ENCODE measurements at places on chromosomes 4 and X.

- no peak overlapping the region for H3K4me3 ChIP-seq
- no peak overlapping the region for H3K27ac ChIP-seq
- H3K36me3 ChIP-seq, result no peaks in the 10 kb centered on the region
- H3K27me3 ChIP-seq, result no peaks in the 10 kb centered on the region
- H3K4me1 ChIP-seq, result no peaks in the 10 kb centered on the region
Measured at GRCh38 chr4:147525494-147526271, 44.8 kb downstream of the EDNRA start.

GRCh38 chrX:38662640-38663039 is 101.3 kb downstream of the TSPAN7 start:
- H3K4me3 ChIP-seq, result no peak overlapping the region
- H3K36me3 ChIP-seq, result no peaks in the 10 kb centered on the region
- H3K27ac ChIP-seq, result no peak overlapping the region
- H3K4me1 ChIP-seq, result no peaks in the 10 kb centered on the region
- no peak for DNase-seq

DNA sequence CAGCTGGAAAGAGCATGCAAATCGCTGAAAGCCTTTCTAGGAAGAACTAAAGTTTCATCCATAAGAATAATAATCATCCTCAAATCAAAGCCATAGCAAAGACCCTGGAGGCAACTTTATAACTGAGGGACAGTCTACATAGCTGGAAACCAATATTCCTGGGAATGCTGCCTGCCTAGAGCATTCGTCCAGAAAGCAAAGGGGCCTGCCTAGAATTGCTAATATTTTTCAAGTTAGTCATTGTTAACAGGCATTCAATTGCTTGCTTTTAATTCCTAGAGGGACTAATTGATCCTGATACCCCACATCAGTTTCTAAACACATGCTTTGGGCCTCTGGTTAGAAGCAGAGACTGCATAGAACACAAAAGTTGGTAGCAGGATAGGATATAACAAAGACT is 4.2 kb upstream of the PPARGC1A start:
- H3K27ac ChIP-seq, result no peak overlapping the region
- no peak overlapping the region for H3K4me3 ChIP-seq
- H3K27me3 ChIP-seq, result no peaks in the 10 kb centered on the region

- DNase-seq, result no peak
- no peak overlapping the region for H3K4me3 ChIP-seq
- H3K27ac ChIP-seq, result no peak overlapping the region
- H3K36me3 ChIP-seq, result no peaks in the 10 kb centered on the region
Measured at GRCh38 chrX:20672476-20672875, 405.8 kb upstream of the RPS6KA3 start.

- no peak for DNase-seq
- H3K27ac ChIP-seq, result no peak overlapping the region
- H3K4me3 ChIP-seq, result no peak overlapping the region
- H3K27me3 ChIP-seq, result no peaks in the 10 kb centered on the region
Measured at GRCh38 chrX:105653891-105654290, 168.4 kb upstream of the NRK start.

DNA sequence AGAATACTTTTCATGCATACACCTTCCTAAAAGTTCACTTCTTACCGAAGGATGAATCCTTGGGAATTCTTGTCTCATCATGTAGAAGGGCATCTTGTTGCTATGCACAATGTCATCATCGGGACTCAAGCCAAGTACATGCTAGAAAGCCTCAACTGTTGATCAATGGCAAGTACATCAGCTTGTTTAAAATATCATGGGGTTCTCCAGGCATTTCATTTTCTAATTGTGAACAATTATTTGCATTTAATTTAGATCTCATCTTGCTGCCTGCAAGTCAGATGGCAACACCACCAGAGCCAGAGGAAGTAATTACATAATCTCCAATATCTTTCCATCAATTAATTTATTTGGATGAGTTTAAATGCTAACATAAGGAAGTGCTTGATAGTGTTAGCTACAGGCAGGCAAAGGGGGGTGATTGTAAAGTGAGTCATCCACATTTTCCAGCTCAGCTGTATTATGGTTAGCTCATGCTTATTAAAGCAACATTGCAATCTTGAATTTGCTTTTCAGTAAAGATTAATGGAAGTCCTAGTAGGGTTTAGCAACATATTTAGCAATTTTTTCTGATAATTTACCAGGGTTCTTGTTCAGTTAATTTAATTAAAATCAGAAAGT is 356.5 kb downstream of the CBLL2 start:
- no peak overlapping the region for H3K27ac ChIP-seq
- no peaks in the 10 kb centered on the region for H3K27me3 ChIP-seq
- no peaks in the 10 kb centered on the region for H3K4me1 ChIP-seq
- no peaks in the 10 kb centered on the region for H3K36me3 ChIP-seq
- H3K4me3 ChIP-seq, result no peak overlapping the region

GRCh38 chrX:24493740-24494581 is 28.9 kb downstream of the PDK3 start:
- H3K4me1 ChIP-seq, result no peaks in the 10 kb centered on the region
- DNase-seq, result no peak
- no peaks in the 10 kb centered on the region for H3K27me3 ChIP-seq
- H3K36me3 ChIP-seq, result no peaks in the 10 kb centered on the region

DNA sequence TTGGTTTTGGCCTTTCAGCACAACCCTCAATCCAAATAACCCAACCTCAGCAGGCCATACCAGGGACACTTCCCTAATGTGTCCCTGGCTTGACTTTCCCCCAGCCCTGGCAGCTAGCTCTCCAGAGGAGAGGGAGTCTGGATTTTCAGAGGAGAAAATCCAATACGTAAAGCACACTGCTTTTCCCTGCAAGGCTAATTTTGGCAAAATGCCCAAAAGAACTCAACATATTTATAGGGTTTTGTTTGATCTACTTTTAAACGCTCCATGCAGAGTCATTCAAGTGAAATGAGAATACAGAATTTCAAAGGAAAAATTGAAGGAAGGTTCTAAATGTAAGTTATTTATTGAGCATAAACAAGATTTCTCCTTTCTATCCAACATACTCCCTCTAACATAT is 167.2 kb downstream of the SH3KBP1 start:
- no peak overlapping the region for H3K27ac ChIP-seq
- H3K27me3 ChIP-seq, result no peaks in the 10 kb centered on the region
- peak; percentile 33 for DNase-seq
- peaks cover 2% of the 10 kb centered on the region for H3K4me1 ChIP-seq

- H3K4me1 ChIP-seq, result no peaks in the 10 kb centered on the region
- H3K27me3 ChIP-seq, result no peaks in the 10 kb centered on the region
- no peaks in the 10 kb centered on the region for H3K36me3 ChIP-seq
- DNase-seq, result no peak
- no peak overlapping the region for H3K4me3 ChIP-seq
Measured at GRCh38 chr4:100849319-100849718, 331.5 kb upstream of the EMCN start.

- DNase-seq, result no peak
- no peak overlapping the region for H3K4me3 ChIP-seq
- H3K27ac ChIP-seq, result no peak overlapping the region
- no peaks in the 10 kb centered on the region for H3K36me3 ChIP-seq
- no peaks in the 10 kb centered on the region for H3K4me1 ChIP-seq
Measured at GRCh38 chr4:188246488-188246887, 107.2 kb downstream of the TRIML1 start.

DNA sequence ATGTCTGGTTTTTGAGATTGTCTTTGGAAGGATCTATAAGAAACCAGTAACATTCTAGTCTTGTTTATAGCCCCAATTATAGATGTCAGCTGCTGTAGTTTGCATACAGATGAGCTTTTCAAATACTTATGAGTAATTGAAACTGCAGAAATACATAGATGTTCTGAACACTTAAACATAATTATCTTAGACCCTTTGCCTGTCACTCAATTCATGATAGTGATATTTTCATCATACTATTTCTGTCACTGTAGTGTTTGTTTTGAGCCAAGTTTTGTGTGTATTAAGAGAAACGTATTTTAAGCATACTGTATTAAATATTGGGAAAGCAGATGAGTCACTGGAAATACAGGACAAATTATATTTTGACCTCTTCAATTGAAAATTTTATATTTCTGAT is 69.8 kb upstream of the SMARCA5 start:
- DNase-seq, result no peak
- H3K27me3 ChIP-seq, result no peaks in the 10 kb centered on the region
- no peak overlapping the region for H3K4me3 ChIP-seq
- H3K4me1 ChIP-seq, result no peaks in the 10 kb centered on the region

DNA sequence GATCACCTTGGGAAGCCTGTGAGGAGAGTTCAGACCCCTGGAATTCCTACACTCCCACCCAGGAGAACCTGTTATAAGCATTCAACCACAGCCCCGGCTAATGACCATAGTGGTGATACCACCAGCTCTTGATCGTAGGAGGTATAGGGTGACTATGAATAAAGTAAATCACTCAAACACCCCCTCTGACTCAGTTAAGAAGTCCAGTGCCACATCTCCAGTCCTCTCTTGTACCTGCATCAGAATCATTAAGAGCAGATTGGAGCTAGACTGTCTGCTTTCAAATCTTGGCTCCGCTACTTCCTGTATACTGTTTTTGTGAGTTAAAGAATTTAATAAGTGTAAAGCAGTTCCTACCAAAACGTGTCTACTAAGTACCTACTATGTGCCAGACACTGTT is 565.1 kb upstream of the DIPK2B start:
- H3K4me1 ChIP-seq, result no peaks in the 10 kb centered on the region
- H3K4me3 ChIP-seq, result peak overlapping the region; percentile 61
- no peaks in the 10 kb centered on the region for H3K27me3 ChIP-seq
- peaks cover 67% of the 10 kb centered on the region for H3K36me3 ChIP-seq
- DNase-seq, result no peak
- peak overlapping the region; percentile 81 for H3K27ac ChIP-seq

DNA sequence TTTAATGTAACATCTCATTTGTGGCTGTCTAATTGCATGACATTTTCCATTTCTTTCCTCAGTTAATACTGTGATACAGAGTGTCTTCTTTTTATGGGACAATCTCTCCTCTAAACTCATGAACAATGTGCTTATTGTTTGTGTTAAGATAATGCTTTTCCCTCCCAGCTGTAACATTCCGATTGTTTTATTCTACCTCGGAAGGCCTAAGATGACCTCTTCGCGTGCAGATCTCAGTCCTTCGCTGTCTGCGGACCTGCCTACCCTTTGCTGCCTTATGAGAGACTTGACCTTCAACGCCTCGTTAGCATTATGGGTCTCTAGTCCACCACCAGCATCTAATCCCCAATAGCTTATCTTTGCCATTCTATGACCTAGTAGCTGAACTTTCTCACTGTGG is 29.8 kb upstream of the ZFP42 start:
- H3K27me3 ChIP-seq, result no peaks in the 10 kb centered on the region
- H3K36me3 ChIP-seq, result no peaks in the 10 kb centered on the region
- H3K27ac ChIP-seq, result no peak overlapping the region
- H3K4me3 ChIP-seq, result no peak overlapping the region

- no peak for DNase-seq
- no peaks in the 10 kb centered on the region for H3K27me3 ChIP-seq
- no peak overlapping the region for H3K4me3 ChIP-seq
Measured at GRCh38 chr4:151665022-151665784, 95.6 kb downstream of the GATB start.

DNA sequence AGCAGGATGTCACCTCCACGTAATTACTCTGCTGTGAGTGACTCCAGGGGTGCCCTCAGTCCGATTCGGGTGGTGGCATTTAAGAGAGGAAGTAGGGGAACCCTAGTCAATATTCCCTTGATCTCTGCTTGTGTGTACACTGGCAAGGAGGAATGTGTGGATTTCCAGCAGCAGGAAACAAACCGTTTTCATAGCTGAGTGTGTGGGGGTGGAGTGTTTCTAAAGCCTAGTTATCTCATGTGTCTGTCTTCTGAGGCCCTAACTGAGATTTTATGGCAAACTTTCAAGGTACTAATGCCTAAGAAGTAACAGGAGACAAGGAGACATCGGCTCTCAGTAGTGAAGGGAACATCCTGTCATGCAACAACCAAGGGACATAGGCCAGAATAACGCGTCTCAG is 6.6 kb upstream of the CLDN24 start:
- no peaks in the 10 kb centered on the region for H3K36me3 ChIP-seq
- no peaks in the 10 kb centered on the region for H3K27me3 ChIP-seq
- H3K4me1 ChIP-seq, result peaks cover under 1% of the 10 kb centered on the region

GRCh38 chr4:104967034-104967401 is 179.7 kb upstream of the TET2 start:
- H3K4me3 ChIP-seq, result no peak overlapping the region
- no peaks in the 10 kb centered on the region for H3K36me3 ChIP-seq
- DNase-seq, result no peak
- H3K27me3 ChIP-seq, result no peaks in the 10 kb centered on the region
- no peaks in the 10 kb centered on the region for H3K4me1 ChIP-seq
- H3K27ac ChIP-seq, result no peak overlapping the region

DNA sequence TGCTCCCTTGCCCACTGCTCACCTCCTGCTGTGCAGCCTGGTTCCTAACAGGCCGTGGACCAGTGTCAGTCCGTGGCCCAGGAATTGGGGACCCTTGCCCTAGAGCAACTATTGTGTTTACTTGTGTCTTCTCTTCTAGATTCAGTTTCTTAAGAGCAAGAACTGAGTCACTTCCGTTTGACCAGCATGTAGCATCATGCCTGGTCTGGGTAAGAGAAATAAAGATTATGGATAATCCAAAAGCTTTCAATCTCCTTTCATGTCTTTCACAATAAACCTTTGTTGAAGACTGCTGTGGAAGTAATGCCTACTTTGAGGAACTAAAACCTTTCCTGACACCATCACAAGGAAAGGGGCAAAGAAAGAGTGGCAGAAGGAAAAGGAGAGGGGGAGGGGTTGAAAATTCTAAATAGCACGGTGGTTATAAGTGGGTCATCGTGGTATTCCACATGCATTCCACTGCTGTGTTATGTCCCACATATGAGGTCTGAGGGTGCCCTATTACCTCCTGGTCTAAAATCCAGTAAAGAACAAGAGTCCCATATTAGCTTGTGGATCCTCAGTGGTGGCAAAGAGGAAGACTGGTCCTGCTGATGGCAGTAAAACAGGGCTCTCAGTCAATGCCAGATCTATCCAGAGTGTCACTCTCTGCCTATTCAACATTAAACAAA is 133.4 kb downstream of the RASL11B start:
- peak overlapping the region; percentile 43 for H3K27ac ChIP-seq
- DNase-seq, result no peak
- peaks cover 57% of the 10 kb centered on the region for H3K4me1 ChIP-seq
- no peaks in the 10 kb centered on the region for H3K27me3 ChIP-seq
- no peaks in the 10 kb centered on the region for H3K36me3 ChIP-seq

- H3K27ac ChIP-seq, result no peak overlapping the region
- no peak for DNase-seq
- no peaks in the 10 kb centered on the region for H3K4me1 ChIP-seq
Measured at GRCh38 chrX:71214604-71215337, 8.3 kb upstream of the GJB1 start.

DNA sequence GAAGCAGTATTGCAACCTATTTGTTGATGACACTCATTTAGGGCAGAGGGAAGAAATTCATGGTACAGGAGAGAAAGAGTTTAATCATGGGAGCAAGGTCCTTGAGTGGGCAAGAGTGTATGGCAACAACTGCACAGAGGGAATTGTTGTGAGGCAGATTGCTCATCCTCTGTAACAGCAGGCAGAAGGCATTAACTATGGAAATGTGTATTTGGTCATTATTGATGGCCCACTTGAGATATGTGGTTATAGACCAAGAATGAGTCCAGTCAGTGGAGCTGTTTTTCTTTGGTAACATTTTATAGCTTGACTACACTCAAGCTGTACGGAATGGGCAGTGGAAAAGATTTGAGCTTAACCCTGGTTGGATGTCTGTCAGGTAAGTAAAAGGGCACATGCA is 15.9 kb downstream of the PLRG1 start:
- no peak overlapping the region for H3K27ac ChIP-seq
- H3K4me3 ChIP-seq, result no peak overlapping the region
- H3K36me3 ChIP-seq, result peaks cover 41% of the 10 kb centered on the region
- 0 out of 2 replicates have a peak, but pooled peaks cover 6% of the 10 kb centered on the region for H3K4me1 ChIP-seq
